ENCODE measurements at places on chromosomes 3 and 15. TPM values are rescaled to one million over a fixed set of nuclear protein-coding genes. Genes with fewer than 3 reads are reported as not detected.

GRCh38 chr3:17979911-17980310 lies 237.5 kb upstream of the TBC1D5 start:
- DNase-seq, result no peak
- no peak overlapping the region for H3K4me3 ChIP-seq
- H3K4me1 ChIP-seq, result no peaks in the 10 kb centered on the region

- no peak overlapping the region for H3K27ac ChIP-seq
- H3K4me3 ChIP-seq, result no peak overlapping the region
- no peaks in the 10 kb centered on the region for H3K27me3 ChIP-seq
- DNase-seq, result no peak
- H3K4me1 ChIP-seq, result peaks cover 6% of the 10 kb centered on the region
- H3K36me3 ChIP-seq, result no peaks in the 10 kb centered on the region
These were observed 61.8 kb upstream of the TMCO5A start for GRCh38 chr15:37872661-37873060.

DNA sequence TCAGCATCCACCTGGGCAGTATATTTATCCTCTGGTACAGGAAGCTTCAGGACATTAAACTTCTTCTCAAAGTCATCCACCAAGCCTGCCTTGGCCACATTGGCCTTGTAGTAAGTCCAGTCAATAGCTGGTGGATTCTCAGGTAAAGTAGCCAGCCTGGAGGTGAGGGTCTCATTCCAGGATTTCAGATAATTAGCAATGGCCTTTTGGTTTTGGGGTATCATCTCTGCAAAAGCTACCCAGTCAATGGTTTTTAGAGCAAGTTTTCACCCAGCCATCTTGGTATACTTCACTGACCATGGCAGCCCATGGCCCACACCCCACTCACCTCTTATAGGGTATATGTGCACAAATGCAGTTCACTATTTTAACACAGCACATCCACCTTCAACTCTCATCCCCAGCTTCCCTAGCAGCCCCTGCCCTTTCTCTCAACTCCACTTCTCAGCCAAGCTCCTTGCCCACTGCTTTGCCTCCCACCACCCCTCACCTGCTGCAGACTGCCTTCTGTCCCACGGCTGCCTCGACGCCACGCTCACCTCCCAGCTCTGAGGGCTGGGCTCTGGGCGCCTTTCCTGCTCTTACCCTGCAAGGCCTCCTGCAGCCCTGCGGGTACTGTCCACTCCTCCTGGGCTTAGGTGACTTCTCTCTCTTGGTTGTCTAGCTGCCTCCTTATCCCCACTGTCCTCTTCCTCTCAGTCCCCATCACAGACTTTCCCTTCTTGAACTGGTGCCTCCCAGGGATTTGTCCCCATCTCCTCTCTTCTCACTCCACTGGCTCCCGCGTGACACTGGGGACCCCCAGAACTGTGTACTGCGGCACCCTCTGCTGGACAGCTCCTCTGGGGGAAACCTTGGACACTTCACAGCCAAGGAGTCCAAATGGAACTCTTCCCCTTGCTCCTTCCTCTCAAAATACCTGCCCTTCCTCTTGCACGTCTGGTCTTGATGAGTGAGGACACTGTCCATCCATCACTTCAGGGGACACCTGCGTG lies 1.7 kb upstream of the TGM5 start:
- H3K4me1 ChIP-seq, result no peaks in the 10 kb centered on the region
- H3K4me3 ChIP-seq, result no peak overlapping the region
- H3K27me3 ChIP-seq, result peaks cover 4% of the 10 kb centered on the region
- no peak for DNase-seq
- H3K36me3 ChIP-seq, result no peaks in the 10 kb centered on the region
- H3K27ac ChIP-seq, result no peak overlapping the region

- H3K4me1 ChIP-seq, result no peaks in the 10 kb centered on the region
- no peaks in the 10 kb centered on the region for H3K27me3 ChIP-seq
- peaks cover 65% of the 10 kb centered on the region for H3K36me3 ChIP-seq
- H3K27ac ChIP-seq, result no peak overlapping the region
- DNase-seq, result peak; percentile 63
These were observed 48.7 kb downstream of the CNOT10 start for GRCh38 chr3:32733631-32734229.

DNA sequence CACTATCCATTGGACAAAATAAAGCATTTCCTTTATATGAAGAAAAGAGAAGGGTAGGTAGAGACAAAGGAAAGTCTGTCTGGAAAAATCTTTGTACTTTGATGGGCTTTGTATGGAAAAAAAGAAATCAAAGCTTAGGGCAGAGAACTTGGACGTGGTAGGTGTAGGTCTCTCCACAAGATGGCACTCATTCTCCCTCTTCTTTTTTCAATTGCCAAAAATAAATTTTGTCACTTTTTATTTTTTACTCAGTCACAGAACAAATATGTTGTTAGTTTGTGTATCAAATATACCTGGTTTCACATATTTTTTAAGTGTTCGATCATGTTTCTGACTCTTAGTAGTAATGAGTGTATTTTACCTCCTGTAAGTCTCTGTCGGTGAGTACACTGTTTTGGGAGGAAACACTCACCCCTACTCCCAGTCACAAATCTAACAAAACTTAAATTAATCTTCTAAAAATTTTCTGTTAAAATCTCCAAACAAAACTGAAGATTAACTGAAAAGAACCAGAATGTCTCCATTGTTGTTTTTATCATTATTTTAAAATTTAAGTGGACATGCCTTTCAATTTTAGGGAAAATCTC lies 415.8 kb upstream of the GOLIM4 start:
- H3K4me1 ChIP-seq, result no peaks in the 10 kb centered on the region
- DNase-seq, result no peak
- H3K4me3 ChIP-seq, result no peak overlapping the region
- no peak overlapping the region for H3K27ac ChIP-seq
- no peaks in the 10 kb centered on the region for H3K27me3 ChIP-seq

Gene ARPIN
- total RNA-seq, result 19.4 TPM

Gene ARGFX
- total RNA-seq, result not detected

Gene STAB1
- total RNA-seq, result 70.3 TPM

Data from stomach (tissue), 19 donors.